ENCODE measurements at places on chromosomes 12 and 14. TPM values are rescaled to one million over a fixed set of nuclear protein-coding genes. Genes with fewer than 3 reads are reported as not detected.

DNA sequence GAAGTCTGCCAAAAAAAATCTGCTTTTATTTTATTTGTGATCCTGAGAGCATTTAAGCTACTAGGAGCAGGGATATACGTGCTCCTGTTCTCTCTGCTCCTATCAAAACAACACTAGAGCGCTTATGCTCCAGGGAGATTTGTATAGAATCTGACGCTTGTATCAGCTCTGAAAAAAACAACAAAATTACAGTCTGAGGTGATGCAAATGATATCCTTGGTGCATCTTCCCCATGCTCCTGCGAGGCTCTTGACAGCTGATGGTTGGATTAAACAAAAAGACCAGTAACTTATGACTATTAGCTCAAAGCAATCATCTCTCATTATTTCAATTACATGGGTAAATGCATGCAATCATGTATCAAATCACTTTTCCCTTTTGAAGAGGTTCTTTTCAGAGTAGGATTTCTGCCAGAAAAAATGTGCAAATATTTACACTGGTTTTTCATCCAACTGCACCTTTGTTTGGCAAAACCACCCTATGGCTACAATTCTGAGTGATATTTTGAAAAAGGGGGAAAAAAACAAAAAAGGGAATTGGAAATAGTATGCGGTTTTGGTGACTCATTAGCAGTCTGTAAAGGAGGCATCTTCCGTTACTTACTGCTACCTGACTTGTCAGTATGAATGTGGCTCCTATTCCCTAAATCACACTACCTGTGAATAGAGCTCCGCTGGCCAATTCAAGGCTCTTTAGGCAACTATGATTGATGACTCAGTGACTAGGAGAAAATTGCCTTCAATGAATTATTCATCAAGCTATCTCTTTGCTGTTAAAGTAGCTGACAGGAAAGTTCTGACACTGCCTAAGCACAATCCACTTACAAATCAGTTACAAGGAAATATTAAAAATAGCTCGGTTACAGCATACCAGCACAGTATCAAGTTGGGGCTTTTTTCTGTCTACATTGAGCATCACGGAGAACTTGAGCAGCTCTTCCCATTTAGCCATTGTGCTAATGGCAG, 450.0 kb downstream of the FOXG1 start:
- H3K4me3 ChIP-seq: no peak overlapping the region
- H3K27ac ChIP-seq: no peak overlapping the region
- no peak for DNase-seq
- no peaks in the 10 kb centered on the region for H3K27me3 ChIP-seq
- H3K36me3 ChIP-seq: no peaks in the 10 kb centered on the region

- H3K27me3 ChIP-seq: peaks cover 12% of the 10 kb centered on the region
- H3K4me3 ChIP-seq: no peak overlapping the region
- peaks cover 2% of the 10 kb centered on the region for H3K4me1 ChIP-seq
- H3K27ac ChIP-seq: no peak overlapping the region
- no peak for DNase-seq
- no peaks in the 10 kb centered on the region for H3K36me3 ChIP-seq
These were observed 97.8 kb downstream of the EPS8 start for GRCh38 chr12:15691388-15691787.

DIP2B gene
- total RNA-seq: 29.4 TPM

PYGL gene
- 1.3 TPM for total RNA-seq

NPFF gene
- 0.57 TPM for total RNA-seq

DNA sequence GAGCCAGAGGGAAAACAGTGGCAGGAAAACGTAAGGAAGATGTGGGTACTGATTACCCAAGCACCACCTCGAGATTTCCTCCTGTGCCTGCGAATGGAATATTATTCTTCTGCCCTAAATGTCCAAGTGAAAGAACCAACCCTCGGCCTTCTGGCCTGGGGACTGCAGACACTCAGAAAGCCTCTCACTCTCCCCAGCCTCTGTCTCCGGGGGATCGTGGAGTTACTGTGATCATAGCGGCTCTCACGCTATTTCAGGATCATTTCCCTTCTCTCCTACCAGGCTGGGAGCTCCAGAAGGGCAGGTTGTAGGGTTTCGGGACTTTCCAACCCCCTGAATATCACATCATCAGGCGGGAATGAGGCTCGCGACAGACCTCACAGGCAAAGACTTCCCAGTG, 68.9 kb downstream of the KDM2B start:
- DNase-seq: no peak
- H3K4me1 ChIP-seq: peaks cover 7% of the 10 kb centered on the region
- H3K4me3 ChIP-seq: no peak overlapping the region
- peaks cover 25% of the 10 kb centered on the region for H3K36me3 ChIP-seq
- H3K27me3 ChIP-seq: no peaks in the 10 kb centered on the region

DNA sequence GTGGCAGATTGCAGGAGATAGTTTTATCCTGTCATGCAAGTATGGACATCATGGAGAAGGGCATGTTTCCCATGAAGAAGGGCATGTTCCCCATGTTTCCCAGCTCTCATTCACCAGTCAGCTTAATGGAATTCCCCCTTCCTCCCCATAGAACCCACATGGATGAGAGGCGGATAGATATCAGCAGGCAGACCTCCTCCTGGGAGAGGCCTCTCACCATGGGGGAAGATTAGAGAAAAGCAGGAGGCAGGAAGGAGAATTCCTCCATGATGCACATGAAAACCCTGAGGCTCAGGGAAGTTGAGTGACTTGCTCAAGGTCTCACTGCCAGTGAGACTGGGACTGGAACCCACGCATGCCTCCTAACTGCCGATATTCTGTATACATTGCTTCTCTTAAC, 92.9 kb upstream of the FOXN3 start:
- H3K36me3 ChIP-seq: peaks cover 17% of the 10 kb centered on the region
- peak overlapping the region; percentile 96 for H3K27ac ChIP-seq
- H3K4me3 ChIP-seq: peak overlapping the region; percentile 81
- peaks cover 56% of the 10 kb centered on the region for H3K4me1 ChIP-seq

DNA sequence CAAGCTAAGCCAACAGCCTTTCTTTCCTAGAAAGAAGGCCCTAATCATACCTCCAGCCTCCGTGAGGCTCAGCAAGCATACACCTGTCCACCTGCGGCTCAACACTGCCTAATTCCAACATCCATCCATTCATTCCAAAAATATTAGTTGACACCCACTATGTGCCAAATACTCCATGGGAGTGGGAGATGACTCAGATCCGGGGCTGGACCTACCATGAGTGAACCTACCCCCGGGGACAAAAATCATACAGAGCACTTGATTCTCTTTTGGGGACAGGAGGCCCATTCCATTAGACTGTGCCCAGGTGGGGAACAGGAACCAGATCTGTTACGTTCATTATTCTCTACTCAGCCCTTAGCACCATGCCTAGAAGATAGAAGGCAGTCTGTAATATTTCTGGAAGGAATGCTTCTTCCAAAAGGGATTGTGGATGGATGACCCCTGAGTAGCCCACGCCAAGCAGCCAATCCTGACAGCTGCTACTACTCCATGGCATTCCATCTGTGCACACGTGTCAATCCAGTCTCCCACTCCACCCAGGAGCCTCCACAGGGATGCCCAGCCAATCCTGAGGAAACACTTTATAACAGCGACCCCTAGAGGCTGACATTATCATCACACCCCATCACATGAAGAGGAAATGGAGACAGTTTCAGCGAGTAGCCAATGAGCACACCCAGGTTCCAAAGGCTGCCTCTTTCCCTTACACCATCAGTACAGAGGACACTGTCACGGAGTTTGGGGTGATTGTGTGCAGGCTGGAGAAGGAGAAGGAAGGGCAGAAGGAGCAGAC, 170.7 kb downstream of the ESRRB start:
- no peak overlapping the region for H3K27ac ChIP-seq
- no peaks in the 10 kb centered on the region for H3K36me3 ChIP-seq
- no peaks in the 10 kb centered on the region for H3K4me1 ChIP-seq
- H3K4me3 ChIP-seq: no peak overlapping the region
- peak; percentile 64 for DNase-seq

DNA sequence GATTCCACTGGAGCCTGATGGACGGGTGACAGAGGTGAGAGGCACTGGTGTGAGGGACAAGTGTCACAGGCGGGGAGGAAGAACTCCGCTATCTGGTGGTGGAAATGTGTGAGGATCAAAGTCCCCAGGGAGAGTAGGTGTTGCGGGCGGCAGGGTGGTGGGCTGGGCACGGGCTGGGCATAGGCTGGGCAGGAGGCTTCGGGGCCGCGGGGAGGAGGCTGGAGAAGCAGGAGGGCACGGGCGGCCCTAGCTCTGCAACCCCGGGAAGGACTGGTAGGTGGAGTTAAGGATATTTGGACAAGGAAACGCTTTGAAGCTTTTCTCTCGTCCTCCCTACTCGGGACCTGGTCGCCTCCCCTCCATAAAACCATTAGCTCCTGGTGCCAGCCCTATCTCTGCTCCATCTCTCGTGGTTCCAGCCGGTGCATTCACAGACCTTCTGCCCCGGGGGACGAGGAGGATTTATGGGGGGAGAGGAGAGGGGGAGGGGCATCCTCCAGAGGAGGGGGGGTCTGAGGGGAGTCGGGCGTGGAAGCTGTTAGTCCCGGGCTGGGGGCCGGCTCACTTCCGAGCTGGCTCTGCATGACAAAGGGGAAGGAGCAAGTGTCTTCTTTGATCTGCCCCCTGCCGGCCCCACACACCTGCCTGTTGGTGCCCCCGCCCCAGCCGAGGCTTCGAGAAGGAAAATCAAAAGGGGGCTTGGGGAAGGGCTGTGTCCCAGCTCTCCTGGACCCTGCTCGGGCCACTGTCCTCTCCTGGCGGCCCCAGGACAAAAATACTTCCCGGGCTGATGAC, 504 bp downstream of the WNT5B start:
- no peak for DNase-seq
- H3K27me3 ChIP-seq: peaks cover 75% of the 10 kb centered on the region
- no peak overlapping the region for H3K27ac ChIP-seq
- no peaks in the 10 kb centered on the region for H3K36me3 ChIP-seq
- H3K4me3 ChIP-seq: peak overlapping the region; percentile 53
- H3K4me1 ChIP-seq: peaks cover 11% of the 10 kb centered on the region

LALBA gene
- not detected for total RNA-seq

DNA sequence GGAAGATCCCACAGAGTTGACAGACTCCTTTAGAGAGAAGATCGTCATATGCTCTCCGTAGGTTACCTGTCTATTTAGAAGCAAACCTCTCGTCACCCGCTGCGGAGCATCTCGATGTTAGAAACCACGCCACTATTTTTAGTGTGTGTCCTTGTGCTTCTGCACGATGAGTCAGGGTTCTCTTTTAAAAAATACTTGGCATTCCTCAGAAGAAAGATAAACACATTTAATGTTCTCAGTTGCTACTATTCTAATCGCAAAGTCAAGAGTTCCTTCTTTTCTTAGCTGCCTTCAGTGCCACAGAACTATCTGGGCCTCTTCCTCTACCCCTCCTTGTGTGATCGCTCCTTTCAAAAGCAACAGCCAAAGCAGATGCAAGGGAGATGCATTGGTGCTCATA, 192.4 kb downstream of the PELI2 start:
- no peaks in the 10 kb centered on the region for H3K36me3 ChIP-seq
- no peak for DNase-seq
- no peak overlapping the region for H3K4me3 ChIP-seq
- no peak overlapping the region for H3K27ac ChIP-seq
- no peaks in the 10 kb centered on the region for H3K4me1 ChIP-seq

KRT6C gene
- not detected for total RNA-seq

DNA sequence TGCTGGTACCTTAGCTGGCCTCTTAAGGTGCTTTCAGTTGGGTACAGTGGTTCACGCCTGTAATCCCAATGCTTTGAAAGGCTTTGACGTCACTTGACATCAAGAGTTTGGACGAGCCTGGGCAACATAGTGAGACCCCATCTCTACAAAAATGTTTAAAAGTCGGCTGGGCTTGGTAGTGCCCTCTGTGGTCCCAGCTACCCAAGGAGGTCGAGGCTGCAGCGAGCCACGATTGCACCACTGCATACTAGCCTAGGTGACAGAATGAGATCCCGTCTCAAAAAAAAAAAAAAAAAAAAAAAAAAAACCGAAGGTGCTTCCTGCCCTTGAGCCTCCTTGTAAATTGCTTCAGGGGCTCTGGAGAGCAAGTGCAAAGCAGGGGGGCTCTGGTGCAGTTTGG, 50.0 kb downstream of the ACACB start:
- peaks cover 3% of the 10 kb centered on the region for H3K4me1 ChIP-seq
- no peak overlapping the region for H3K4me3 ChIP-seq
- no peak for DNase-seq

DNA sequence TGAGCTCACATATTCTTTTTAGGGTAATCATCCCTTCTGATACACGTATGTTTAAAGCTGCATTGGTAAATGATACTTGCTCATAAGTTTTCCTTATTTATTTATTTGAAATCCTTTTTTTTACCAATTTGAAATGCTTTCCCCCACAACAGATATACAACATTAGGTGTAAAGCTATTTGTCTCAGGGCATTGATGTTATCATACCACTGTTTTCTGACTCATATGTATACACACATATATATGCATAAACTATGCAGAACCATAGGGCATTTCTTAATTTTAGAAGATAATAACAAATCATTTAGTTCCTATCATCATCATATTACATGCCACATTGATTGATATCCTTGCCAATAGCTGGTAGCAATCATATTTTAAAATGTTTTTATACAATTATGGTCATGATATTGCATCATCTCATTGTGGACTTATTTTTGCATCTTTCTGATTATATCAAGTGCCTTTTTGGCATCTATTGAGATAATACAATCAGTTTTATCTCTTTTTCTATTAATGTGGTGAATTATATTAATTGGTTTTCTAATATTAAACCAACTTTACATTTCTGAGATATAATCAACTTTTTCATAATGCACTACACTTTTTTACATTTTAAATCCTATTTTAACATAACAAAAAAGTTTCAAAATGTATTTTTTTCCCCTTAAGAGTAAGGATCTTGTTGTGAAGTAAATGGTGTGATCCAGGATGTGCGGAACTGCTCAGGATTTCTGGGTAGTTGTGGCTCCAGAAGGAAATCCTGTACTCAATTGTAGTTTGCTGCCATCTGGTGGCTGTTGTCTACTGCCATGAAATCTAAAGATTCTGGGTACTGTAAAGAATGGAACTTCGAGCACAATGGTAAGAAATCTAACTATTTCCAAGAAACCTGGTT, 16.7 kb downstream of the OR9K2 start:
- H3K4me3 ChIP-seq: no peak overlapping the region
- H3K27ac ChIP-seq: no peak overlapping the region
- H3K27me3 ChIP-seq: peaks cover 29% of the 10 kb centered on the region
- peak; percentile 79 for DNase-seq

GRCh38 chr12:114841557-114842251, 157.7 kb upstream of the TBX3 start:
- no peak overlapping the region for H3K27ac ChIP-seq
- no peak for DNase-seq
- no peaks in the 10 kb centered on the region for H3K27me3 ChIP-seq
- no peaks in the 10 kb centered on the region for H3K4me1 ChIP-seq
- H3K4me3 ChIP-seq: no peak overlapping the region
- no peaks in the 10 kb centered on the region for H3K36me3 ChIP-seq
